ENCODE measurements at places on chromosomes 7 and 10.
A peak's percentile ranks its signal among the peaks of the same experiment; 100 is the strongest.

- no peak for DNase-seq
Observed at GRCh38 chr10:13608246-13608853, 21.6 kb downstream of the PRPF18 start.

- peak; percentile 36 for DNase-seq
Observed at GRCh38 chr7:128963327-128963757, 25.6 kb downstream of the IRF5 start.

DNA sequence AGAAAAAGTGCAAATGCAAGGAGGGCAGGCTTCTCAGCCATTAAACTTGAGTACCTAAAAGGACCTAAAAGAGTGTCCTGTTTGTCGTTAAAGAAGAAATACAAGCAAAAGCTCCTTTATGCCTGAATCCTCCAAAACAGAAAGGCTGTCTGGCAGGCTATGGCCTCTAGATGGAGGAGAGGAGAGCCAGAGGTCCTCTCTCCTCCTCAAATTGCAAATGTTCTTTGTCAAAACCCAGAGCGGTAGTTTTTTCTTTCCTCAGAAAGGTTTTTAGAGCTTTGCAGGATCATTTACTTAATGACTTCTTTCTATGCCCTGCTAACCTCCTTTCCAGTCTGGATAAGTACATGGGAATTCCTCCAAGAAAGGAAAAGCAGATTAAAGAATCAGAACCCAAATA, 1.9 kb upstream of the SORCS1 start:
- DNase-seq = no peak

DNA sequence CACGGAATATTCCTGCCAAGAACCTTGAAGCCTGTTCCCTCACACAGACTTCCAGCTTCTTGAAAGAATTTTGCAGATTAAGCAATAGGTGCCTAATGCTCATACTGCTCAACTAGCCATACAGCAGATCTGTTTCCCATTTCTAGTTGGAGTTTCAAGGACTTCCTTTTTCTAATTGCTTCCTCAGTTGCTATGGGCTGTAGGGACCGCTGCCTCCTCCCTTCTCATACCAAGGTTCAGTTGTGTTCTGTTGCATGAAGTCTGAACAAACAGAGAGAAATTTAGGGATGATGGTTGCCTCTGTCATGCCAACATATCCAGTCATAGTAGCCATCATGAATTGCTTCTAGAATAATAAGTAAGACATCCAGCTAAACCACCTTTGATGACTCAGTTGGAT, 6.8 kb downstream of the ITGA8 start:
- no peak for DNase-seq

GRCh38 chr10:42932116-42932515, 144.8 kb upstream of the RET start:
- DNase-seq = no peak

DNA sequence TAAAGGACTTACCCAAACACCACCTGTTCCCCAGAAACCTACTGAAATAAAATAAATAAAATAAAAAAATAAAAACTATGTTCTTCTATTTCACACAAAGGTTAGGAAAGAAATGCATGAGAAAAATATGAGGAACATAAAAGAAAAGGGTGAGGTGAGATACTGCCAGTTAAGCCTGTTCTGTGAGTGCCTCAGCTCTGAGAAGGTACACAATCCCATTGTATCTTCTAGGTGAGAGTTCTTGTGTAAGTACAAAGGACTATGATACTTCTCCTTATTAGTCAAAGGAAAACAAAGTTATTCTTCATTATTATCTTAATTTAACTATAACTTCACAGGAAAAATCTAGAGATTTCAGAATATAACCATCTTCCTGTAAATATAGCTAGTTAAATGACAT, 86.0 kb downstream of the ATE1 start:
- no peak for DNase-seq

- DNase-seq = no peak
Observed at GRCh38 chr10:98376485-98376884, 38.5 kb downstream of the PYROXD2 start.

GRCh38 chr7:150778738-150779301, 21.3 kb downstream of the TMEM176B start:
- DNase-seq = peak; percentile 65

- no peak for DNase-seq
Observed at GRCh38 chr7:157151626-157152339, 13.1 kb downstream of the UBE3C start.

GRCh38 chr10:3807211-3807927, 22.4 kb upstream of the KLF6 start:
- DNase-seq = peak; percentile 65

DNA sequence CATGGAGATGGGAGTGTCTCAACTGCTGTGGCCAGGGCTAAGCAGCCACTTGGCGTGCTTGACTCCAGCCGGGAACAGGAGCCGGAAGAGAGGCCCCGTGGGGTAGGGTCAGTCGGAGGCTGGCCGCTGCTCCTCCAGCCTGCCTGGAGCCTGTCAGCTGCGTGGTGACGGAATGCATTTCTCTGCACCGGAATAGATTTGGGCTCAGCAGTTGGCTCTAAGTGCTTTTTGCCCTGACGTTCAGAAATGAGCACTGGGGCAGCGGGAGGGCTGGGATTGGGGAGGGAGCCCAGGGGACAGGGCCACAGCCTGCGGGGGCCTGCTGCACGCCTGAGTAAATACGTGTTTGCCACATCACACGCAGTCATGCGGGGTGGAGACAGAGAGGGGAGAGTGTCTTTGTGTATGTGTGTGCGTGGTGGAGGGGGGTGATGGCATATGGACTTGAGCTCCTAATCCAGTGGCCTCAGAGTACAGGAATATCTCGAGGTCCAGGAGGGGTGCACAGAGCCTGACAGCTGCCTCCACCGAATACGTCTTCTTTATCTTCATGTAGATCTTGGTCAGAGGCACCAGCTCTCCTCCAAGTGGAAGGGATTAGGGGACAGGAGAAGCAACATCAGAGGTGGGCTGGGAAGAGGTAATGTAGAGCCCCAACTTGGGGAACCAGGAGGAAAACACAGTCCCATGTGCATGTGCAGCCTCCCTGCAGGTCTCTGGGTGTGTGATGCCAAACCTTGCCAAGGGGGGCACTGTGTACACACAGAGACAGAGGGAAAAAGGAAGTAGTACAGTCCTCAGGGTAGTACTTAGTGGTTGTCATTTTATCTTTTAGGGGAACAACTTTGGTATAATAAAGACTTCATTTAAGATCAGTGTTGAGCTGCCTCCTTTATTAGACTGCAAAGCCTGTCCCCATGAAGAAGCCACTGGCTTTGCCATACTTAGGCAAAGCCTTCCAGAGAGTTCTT, 151.4 kb downstream of the CDH23 start:
- DNase-seq = peak; percentile 34

DNA sequence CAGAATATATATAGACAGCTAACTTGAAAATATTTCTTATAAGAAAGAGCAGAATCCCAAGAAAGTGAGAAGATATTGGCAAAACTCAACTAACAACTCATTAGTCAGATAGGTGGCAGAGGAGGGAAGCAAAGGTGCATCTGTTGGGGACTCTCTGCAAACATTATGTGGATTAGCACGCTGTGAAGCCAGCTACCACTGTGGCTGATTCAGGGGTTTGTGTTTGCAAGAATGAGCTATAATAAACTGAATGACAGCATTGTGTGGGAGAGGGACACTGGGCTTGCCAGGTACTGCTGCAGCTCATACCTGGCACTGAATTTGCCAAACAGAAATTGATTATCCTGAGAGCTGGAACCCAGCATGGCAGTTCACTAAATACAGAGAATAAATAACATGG, 170.3 kb upstream of the MINDY3 start:
- no peak for DNase-seq

Data from A172 (cell line).